ENCODE measurements at places on chromosomes 1 and 21.

DNA sequence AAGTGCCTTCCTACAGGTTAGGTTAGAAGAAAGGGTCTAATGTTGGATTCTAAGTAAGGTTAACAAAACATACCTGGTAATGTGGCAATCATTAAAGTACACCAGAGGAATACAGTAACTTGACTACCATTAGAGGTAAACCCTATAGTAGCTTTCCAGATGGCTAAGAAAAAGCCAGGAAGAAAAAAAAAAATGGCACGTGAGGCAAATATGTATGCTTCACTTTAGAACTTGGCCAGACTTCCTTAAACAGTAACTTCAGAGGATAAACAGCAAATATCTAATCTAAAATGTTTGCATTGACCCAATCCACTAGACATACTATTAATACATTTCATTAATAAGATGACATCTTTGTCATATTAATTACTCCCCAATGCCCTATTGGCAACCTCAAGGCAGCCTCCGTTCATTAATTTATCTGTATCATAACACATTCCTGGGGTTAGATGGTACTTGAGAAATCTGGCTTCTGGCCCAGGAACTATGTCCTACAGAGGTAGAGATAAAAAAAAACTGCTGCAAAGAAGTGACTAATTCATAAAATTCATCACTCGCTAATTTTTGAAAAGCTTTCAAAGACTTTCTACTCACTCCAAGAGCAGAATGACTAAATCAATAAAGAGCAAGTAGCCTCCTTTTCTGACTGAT, 5.8 kb downstream of the DCAF8 start:
- DNase-seq, result no peak

- DNase-seq, result no peak
Measured at GRCh38 chr1:211748810-211749209, 73.4 kb upstream of the NEK2 start.

GRCh38 chr1:76138217-76138616, 63.7 kb downstream of the ST6GALNAC3 start:
- no peak for DNase-seq

GRCh38 chr1:26291433-26291832, 11.5 kb downstream of the SH3BGRL3 start:
- no peak for DNase-seq

DNA sequence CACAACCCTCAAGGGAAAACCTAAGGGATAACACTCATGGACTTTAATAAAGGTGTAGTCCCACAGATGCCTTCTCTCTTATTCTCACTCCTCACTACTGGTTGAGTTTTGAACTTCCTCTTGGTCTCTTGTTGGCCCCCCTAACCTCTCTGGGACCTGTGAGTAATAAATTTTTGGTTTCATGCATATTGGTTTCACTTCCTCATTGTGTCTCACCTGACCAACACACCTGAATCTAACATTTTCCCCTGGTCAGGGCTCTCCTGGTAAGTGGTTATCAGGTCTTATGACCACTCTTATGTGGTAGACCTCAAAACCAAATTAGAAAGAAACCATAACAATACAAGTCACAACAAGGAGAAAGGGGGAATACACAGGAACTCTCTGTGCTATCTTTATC, 60.5 kb upstream of the PRMT6 start:
- no peak for DNase-seq

DNA sequence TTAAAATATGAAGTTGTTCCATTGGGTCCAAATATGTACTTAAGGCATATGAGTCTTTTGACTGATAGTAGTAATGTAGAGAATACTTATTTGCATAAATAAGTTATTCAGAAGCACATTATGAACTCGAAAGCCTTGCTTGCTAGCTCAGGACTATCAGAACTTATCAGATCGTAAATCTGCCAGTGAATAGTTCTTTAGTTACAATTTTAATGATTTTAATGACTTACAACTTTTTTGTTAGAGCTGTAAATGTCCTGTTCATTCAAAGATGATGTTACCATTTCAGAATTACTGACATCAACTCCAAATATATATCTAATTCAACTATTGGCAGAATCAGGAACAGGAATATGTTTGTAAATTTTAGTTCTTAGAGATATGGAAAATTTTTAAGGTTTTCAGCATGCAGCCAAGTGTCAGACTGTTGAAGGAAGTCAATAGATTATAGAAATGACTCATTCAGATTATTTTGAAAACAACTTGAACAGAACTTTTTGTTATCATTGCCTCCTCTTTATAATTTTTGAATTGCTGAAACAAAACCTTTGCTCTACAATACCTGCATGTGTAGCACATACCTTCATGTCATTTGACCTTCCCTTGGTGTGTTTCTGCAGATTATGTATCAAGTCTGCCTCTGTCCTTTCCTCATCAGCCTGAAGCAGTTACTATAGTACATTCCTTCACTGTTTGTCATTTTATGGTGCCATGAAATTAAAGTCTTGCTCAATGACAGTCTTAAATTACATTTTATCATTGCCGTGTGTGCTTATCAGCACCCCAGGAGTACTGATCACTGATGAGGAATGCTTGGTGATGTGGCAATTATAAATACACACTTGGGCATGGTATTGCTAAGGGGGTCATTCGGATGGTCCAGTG, 44.9 kb downstream of the LRRC8D start:
- no peak for DNase-seq

DNA sequence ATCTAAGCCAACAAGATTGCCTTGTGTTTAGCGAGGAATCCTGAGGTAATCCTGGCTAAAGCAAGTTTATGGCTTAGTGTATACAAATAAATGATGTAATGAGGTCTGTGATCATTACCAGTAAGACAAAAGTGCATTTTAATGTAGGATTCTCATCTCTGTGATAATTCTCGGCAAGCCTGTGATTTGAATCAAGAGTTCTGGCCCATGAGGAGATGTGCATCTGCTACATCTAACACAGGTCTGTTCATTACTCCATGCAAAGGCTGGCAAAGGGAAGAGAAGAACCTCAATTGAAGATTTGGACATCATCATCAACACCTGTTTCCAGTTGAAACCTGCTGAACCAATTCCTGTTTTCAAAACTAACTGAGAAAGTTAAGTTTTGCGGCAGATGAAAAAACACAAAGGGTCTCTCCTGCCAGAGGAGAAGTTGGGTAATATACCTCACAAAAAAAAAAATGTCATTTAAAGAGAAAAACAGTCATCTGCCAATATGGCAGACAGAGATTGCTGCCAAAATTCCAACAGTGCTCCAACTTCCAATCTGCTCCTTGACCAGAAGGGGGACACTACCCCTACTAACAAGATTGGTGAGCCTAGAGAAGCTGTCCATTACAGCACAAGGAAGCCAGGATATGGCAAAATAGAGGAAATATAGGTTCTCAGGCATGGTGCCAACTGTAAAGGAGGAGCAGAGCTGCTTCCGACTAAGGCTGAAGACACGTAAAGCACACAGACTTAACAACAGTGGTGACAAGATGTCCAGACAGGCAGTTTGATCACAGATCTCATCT, 453.7 kb downstream of the TTLL7 start:
- DNase-seq, result no peak

GRCh38 chr1:32390904-32391870, 3.1 kb downstream of the BSDC1 start:
- no peak for DNase-seq

GRCh38 chr1:50502147-50502546, 78.9 kb upstream of the DMRTA2 start:
- no peak for DNase-seq

- no peak for DNase-seq
Measured at GRCh38 chr1:18069903-18070302, 37.7 kb upstream of the IGSF21 start.

DNA sequence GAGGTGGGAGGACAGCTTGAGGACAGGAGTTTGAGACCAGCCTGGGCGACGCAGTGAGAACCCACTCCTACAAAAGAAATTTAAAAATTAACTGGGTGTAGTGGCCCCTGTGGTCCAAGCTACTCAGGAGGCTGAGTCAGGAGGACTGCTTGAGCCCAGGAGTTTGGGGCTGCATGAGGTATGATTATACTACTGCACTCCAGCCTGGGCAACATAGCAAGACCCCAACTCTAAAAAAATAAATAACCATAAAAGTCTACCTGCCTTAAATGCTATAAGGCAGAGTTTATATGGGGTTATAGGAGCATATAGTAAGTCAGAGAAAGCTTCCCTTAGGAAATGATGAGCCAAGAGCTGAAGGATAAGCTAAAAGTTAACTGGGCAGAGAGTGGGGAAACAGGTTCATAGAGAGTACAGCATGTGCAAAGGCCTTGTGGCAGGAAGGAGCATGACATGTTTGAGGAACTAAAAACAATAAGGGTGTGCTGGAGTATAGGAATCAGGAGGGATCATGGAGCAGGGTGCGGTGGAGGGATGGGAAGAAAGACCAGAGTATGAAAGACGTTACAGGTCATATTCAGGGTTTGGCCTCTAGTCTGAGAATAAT, 68.3 kb downstream of the ADSS2 start:
- DNase-seq, result no peak

- no peak for DNase-seq
Measured at GRCh38 chr1:230786385-230786753, 39.2 kb downstream of the CAPN9 start.

- DNase-seq, result no peak
Measured at GRCh38 chr21:33018707-33019465, 6.8 kb upstream of the OLIG2 start.

DNA sequence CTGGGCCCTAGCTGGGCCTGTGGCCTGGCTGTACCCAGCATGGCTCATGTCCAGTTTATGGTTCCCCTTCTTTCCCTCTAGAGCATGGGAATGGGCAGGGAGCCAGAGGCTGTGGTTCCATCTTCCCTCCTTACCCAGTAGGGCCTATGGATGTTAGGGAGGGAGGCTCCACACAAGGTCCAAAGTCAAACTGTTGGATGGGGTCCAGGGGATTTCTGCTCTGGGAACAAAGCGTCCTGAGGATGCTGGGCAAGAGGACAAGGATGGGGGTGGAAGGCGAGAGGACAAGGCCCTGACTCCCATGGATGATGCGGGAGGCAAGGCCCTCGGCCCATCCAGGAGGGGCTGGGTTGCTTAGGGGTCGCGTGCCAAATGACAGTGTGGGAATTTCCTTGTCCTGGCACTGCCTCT, 17.3 kb downstream of the CSF1 start:
- DNase-seq, result peak; percentile 89

DNA sequence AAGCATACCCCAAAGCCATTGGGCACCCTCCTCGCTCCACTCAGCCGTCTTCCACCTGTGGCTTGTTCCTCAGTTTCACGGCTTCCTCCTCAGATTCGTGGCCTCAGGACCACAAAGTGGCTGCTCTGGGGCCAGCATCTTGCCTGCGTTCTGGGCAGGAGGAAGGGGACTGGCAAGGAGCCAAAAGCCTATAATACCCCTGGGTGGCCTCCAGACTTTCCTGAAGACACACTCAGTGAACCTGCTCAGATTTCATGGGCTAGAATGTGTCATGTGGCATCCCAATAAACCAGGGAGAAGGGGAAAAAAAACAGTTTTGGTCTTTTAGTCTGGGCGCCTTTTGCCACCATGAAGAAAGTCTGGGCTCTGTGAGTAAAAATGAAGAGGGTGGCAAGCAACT, 62.0 kb downstream of the SDC3 start:
- DNase-seq, result no peak
